ENCODE measurements at places on chromosomes 2 and 18.

DNA sequence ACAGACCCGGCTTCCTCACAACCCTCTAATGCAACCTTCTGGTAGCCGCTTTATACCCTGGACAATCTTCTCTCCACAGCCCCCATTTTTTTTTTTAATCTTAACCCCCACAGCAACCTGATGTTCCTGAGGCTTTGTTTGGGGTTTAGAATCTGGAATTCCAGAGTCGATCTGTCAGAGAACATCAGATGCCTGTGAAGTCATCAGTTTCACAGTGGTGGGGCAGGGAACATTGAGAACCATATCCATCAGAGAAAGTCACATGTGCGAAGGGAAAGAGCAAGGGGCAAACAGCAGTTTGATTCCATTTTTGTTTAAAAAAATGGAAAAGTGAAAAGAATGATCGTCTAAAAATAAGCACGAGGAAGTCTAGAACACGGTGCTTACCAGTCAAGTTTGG is 20.6 kb downstream of the NPAS2 start:
- no peak for DNase-seq

DNA sequence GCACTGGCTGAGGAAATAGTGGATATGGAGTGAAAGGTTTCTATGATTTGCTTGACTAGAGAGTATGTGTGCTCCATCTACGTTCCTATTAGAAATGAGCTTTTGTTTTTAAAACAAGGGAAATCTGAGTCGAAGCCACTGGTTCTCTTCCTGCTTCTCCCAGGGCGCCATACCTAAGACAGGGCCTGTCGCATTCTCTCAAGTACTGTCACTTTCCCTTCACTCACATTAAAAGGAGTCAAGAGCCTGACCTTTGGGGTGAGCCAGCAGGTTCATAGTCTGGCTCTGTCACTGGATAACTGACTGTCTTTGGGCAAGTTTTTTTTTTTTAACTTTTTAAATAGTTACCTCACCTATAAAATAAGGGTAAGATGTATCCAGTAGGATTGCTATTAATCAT is 121.0 kb downstream of the MAP3K20 start:
- DNase-seq, result no peak

DNA sequence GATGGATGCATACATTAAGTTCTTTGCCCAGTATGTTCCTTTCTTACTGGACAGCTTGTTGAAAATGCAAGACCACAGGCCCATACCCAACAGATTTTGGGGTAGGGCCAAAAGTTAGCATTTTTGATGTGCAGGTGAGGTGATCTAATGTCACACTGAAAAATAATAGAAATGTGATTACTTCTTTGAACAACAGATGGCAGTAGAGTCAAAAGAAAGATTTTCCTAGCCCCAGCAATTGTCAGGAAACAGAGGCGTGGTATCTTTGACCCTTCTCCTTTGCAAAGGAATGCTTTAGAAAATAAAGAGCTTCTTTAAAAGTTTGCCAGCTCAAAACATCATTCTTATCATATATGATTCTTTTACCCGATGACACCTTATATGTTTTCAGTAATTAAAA is 343.6 kb upstream of the SYT4 start:
- DNase-seq, result no peak

- no peak for DNase-seq
Observed at GRCh38 chr2:14828968-14829367, 196.5 kb downstream of the LRATD1 start.

DNA sequence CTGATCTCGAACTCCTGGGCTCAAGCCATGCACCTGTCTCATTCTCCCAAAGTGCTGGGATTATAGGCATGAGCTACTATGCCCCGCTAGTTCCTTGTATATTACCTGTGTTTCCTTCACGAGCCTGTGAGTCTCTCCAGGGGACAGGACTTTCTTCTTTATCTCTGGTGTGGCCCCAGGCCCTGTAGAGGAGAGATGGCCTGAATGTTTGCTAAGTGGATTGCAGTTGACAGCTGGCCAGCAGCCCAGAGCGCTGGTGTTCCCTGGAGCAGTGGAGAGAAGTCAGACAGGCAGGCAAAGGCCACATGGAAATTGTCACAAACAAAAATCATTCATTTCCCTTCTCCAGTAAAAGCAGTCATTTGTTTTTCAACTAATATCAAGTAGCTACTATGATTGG is 17.9 kb downstream of the LPIN1 start:
- DNase-seq, result no peak

All from stimulated activated CD8-positive, alpha-beta memory T cell treated with anti-CD3 and anti-CD28 coated beads, Interleukin-2, amount 100 ng/mL, for 48 hours (primary cell).